Astrocyte of the spinal cord (primary cell): ENCODE measurements at places on chromosomes 11 and 22.

DNA sequence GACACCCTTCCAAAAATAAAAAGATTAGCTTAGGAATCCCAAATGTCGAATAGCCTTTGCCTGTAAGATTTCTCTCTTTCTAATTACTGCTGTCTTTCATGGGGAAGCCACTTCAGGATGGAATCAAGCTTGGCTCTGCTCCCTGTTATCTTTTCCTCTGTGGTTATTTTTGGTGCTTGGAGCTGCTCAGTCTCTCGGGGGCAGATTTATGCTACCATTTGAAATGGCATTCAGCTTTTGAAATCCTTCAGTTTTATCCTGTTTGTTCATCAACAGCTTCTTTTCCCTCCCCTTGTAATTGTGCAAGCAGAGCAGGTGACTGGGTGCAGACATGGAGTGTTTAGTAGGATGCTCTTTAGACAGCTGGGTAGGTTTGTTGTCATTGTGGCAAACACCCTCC, 111.0 kb downstream of the DBX1 start:
- no peak for DNase-seq

DNA sequence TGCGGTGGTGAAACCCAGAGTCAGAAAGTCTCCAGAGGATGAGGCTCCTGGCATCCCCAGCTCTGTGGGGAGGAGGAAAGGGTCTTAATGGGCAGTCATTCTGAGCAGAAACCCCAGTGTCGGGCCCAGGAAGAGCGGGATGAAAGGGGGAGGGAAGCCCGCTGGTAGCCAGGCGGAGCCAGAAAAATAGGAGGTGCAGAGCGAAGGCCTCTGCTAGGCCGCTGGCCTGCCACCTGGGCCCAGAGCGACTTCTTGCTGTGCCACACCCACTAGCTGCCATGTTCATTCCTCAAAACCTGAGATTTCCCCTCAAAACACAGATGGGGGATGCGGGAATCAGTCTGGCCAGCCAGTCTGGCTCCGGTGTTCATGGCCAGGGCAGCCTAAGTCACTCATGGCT, 650 bp upstream of the POU2AF3 start:
- DNase-seq = no peak

DNA sequence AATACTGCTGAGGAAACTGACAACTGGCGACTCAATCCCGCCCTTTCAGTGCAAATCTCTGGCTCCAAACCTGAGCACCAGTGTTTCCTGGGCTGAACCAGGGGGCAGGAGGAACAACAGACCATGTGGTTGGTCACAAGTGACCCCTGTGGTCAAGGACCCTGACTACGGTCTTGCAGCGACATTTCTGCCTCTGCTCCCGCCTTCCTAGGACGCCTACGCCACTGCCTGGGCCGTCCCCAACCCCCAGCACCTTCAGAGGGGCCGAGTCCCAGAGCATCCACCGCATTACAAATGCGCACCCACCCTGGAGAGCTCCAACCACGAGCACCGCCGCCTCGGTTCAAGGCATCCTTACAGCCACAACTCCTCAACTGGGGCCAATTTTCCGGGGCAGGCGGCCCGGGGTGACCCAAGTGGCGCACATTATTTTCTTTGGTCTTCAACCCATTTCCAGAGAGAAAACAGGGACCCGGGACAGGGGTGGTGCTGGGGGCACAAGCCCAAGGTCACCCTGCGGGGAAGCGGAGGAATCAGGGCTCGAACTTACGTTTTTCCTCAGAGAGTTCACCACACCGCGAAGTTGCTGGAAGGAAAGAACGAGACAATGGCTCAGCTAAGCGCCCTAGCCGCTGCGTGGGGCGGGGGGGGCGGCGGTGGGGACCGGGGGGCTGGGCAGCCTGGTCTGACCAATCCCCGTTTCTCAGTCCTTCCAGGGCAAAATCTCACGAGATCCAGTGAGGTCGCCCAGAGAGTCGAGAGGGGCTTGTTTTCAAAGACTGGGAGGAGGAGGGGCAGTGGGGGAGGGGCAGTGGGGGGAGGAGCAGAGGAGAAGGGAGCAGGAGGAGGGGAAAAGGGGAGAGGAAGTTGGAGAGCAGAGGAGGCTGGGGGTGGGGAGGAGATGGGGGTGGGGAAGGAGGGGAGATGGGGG, 1.8 kb downstream of the PRAME start:
- DNase-seq = no peak

DNA sequence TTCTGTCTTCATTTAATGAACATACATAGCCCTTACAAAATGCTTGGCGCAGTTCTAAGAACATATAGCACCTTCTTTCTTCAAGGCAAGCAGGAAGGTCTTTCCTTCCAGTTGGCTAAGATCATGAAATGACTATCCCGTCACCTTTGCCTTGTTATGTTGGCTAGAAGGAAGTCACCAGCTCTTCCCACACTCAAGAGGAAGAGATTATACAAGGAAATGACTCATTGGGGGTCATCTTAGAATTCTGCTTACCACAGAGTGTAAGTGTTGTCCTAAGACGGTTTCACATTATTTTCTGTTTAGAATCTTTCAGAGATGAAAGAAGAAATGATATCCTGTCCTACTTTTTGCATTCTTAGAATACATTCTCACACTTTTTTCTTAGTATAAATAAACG, 808.0 kb upstream of the LUZP2 start:
- peak; percentile 72 for DNase-seq

GRCh38 chr11:123169821-123170220, 25.2 kb downstream of the CLMP start:
- DNase-seq = no peak

- DNase-seq = no peak
These were observed 13.6 kb downstream of the PLEKHB1 start for GRCh38 chr11:73659961-73660360.

GRCh38 chr11:113864410-113864809, 11.0 kb downstream of the USP28 start:
- no peak for DNase-seq

DNA sequence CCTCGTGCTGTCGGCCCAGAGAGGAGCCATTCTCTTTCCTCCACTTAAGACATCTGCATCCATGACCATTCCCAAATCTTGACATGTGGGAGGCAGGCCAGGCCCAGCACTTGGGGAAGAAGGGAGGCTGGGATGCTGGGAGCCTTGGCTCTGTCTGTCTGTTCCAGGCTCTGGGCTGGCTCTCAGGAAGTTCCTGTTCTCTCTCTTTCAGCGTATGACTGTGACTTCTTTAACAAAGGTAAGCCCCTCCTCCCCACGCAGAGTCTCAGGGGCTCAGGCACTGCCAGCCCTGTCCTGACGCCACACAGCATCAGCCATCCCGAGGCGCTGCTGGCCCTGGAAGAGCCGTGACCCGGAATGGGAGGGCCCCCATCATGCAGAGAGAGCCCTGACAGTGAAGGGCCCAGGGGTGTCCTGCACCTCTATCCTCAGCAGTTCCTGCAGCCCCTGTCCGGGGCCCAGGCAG, 52.4 kb downstream of the OTOG start:
- no peak for DNase-seq

DNA sequence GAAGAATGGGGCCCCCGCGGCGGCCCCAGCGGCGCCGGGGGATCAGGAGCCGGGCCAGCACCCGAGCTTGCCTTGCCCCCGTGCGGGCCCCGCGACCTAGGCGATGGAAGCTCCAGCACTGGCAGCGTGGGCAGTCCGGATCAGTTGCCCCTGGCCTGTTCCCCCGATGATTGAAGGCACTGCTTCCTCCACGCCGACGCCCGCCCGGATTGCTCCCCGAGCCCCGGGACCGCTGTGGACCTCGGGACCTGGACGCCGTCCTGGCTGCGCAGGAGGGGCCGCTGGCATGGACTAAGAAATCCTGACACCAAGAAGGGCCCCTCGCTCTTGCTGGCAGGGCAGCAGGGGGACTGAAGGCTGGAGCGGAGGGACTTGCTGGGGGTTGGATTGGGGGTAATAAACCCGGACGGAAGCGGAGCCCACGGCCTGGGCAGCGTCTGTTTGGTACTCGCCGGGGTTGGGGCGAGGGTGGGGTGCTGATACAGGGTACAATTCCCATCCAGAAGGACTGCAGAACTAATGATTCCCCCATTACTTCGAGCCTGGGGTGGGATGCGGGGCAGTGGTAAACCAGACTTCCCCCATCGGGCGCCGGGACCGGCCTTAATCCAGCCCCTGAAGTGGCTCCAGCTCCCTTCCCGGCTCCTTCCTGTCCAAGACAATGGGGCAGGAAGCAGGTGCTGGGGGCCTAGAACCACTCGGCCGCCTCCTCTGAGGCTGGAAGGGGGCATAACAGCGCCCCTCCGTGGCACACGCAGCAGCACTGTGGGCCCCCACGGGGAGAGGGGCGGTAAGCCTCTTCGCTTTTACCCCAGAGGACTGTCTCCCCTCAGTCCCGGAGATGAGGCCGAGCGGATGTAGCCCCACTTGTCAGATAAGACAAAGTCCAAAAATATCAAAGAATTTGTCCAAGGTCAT, 1.0 kb downstream of the CCDC85B start:
- DNase-seq = peak; percentile 37

DNA sequence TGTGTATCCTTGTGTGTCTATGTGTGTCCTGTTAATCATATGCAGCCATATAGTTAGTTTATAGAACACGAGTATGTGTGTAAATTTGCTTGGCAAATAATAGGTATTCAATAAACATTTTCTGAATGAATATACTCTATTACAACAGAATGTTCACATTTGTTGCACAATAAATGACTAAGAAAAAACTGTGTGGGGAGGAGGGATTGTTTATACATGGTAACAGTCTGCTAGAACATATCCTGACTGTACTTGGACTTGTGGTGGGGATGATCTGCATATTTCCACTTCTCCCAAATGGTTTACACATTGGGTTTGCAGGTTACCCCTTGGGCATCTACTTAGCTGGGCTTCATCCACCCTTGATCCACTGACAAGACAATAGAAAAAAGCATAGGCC, 194.6 kb downstream of the INSC start:
- DNase-seq = no peak

DNA sequence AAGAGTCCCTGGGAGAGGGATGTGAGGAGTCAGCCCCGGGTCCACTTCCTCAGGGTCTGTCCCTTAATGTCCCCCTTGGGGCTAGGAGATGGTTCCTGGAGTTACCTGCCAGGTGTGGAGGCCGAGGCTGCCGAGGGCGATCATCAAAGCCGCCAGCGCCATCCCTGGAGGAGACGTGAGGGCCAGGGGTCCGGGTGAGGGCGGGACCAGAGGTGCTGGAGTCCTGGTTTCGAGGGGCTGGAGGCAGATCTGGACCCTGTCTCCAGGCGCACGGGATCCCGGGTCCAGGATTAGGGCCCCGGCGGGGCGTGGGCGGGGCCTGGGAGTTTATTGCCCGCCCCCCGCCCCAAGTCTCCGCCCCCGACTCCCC, at the start of gene ART5:
Gene ART5 (minus strand): TSS at position 292 of the 370 bp plus-strand sequence. CDS start 130 bp downstream, at position 162.
- DNase-seq = no peak

GRCh38 chr11:57597916-57598830, 688 bp downstream of the SERPING1 start:
- no peak for DNase-seq

DNA sequence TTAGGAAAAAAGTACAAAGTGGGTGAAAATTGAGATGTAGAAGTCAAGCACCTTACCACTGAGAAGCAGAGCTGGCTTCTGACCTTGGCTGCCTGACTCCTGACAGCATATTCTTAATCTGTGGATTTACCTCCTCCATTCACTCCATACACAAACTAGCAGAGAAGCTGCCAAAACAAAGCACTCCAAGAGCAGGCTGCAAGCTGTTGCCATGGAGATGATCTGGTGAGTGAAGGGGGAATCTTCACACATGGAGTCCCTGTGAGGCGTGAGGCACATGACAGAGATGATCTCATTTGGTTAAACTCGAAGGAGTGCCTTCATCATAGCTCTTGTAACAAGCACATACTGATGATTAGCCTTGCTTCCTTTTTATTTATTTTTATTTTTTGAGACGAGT, 16.1 kb downstream of the COMMD9 start:
- no peak for DNase-seq

- DNase-seq = no peak
These were observed 687.2 kb downstream of the TBC1D22A start for GRCh38 chr22:47449508-47450270.

GRCh38 chr11:90124371-90124770, 10.1 kb upstream of the NAALAD2 start:
- DNase-seq = no peak

GRCh38 chr11:104946907-104947306, 21.5 kb downstream of the CASP4 start:
- DNase-seq = peak; percentile 49

DNA sequence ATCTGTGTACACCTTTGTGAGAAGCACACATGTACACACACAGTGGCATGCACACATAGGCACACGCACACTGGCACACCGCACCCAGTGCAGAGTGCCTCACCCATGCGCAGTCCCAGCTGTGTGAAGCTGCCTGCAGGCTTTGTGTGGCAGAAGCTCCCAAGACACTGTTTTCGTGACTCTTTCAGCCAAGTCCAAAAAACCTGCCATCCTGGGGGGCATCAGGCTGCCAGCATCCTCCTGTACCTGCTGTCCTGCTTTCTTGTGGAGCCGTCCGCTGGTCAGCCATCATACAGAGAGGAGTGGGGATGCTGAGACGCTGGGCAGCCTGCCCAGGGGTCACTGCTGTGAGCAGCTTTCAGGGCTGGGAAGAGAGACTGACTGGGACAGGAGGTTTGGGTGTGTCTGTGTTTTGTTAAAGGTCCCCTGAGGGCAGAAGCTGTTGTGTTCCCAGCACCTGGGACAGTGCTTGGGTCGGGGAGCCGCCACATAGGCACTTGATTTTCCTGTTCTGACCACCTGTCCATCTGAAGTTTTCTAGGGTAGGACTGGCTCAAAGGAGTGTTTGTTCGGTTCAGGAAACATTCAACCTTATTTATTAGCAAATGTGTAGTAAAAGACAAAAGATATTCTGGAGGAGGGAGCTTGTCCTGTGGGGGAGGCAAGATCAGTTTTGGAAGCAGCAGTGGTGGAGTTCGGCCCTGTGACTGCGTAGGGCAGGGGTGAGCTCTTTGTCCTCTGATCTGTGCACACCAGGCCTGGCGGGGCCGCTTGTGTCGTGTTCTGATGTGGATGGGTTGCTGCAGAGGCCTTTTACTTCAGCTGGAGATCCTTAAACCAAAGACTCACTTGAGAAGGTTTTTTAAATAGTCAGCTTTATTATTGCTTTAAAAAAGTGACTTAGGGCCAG, 29.7 kb downstream of the AP2A2 start:
- no peak for DNase-seq

GRCh38 chr22:22702237-22703202, 58.1 kb downstream of the GGTLC2 start:
- DNase-seq = no peak

DNA sequence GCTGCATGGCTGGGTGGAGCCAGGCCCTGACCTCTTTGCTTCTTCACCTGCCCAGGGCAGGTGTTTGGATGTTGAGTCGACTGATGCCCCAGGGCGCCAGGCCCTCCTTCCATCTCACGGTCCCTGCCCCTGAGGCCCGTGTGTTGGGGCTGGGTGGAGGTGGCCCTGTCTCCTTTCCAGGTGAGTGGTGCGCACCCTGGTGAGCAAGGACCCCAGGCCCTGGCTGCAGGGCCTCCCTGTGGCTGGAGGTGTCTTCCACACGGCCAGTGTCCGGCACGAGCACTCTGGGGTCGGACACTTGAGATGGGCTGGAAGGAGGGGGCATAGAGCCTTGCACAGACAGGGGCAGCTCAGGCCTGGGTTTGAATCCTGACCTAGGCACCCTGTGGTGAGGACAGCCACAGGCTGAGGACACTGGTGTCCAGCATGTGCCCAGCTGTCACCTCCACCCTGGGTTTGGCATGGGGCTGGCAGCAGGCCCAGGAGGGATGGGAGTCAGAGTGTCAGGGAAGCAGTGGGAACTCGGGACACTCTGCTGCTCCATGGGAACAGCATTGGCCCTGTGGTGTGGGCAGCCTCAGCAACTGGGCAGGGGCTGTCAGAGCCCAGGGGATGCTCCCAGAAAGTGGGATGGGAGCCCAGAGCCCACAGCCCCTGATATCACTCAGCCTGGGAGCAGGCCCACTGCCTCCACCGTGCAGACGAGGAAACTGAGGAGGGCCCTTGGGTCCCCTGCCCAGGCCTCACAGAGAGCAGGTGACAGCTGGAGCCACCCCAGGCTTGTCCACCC, 37.1 kb upstream of the CCDC188 start:
- DNase-seq = no peak
